ENCODE measurements at places on chromosomes 6 and 20.

DNA sequence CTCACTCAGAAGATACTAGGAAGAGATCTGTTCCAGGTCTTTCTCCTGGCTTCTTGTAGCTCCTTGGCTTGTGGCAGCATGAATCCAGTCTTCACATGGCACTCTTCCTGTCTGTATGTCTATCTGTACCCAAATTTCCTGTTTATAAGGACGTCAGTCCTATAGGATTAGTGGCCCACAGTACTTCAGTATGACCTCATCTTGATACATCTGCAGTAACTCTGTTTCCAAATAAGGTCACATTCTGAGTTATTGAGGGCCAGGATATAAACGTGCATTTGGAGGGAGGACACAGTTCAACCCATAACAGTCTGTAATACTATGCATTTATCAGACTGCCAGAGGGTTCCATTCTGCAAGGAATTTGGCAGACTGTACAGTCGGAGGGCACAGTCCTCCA lies 57.6 kb upstream of the DYNLRB1 start:
- DNase-seq = no peak

DNA sequence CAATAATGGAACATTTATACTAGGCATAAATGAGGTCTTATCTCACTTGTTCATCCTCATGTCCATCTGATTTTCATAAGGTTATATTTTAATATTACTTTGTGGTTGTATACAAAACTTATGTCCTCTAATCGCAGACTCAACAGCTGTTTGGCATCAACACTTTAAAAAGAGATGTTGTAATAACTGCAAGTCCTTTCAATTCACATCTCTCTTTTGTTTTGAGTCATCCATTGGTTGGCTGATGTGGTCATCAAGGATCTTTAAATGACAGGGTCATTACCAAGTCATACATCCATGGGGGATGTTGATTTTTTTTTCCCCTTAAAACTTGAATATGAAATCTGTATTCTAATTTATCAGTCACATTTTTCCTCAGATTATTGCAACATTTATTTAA lies 299.4 kb upstream of the NRSN1 start:
- no peak for DNase-seq

- no peak for DNase-seq
These were observed 37.5 kb upstream of the ADGRF1 start for GRCh38 chr6:47079638-47080037.

DNA sequence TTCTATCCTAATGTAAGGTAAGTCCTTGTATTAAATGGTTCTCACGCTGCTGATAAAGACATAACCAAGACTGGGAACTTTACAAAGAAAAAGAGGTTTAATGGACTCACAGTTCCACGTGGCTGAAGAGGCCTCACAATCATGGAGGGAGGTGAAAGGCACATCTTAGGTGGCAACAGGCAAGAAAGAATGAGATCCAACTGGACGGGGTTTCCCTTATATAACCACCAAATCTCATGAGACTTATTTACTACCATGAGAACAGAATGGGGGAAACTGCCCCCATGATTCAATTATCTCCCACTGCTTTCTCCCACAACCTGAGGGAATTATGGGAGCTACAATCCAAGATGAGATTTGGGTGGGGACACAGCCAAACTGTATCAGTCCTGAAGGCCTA lies 136.6 kb downstream of the HTR1B start:
- no peak for DNase-seq

GRCh38 chr6:15032015-15032414 lies 213.9 kb upstream of the JARID2 start:
- DNase-seq = no peak

DNA sequence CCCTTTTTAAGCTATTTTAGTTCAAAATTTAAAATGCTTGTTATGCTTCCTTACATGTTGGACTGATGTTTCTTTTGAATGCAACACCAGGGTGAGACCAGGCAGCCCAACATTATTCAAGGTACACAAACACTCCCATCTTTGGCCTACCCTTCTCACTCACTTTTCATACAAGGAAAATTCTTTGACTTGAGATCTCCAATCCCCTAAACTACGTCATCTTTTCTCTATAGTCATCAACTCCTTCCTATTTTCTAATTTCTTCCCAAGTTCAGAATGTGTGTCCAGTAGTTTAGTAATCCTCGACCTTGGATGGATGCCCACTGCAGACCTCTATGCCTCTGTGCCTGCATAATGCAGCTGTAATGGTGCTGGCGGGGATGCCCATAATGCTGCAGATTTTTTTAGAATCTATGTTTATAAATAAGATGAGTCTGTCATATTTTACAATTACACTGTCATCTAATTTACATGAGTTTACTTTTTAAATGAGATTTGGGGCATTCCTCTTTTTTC lies 108.7 kb downstream of the ID4 start:
- no peak for DNase-seq

DNA sequence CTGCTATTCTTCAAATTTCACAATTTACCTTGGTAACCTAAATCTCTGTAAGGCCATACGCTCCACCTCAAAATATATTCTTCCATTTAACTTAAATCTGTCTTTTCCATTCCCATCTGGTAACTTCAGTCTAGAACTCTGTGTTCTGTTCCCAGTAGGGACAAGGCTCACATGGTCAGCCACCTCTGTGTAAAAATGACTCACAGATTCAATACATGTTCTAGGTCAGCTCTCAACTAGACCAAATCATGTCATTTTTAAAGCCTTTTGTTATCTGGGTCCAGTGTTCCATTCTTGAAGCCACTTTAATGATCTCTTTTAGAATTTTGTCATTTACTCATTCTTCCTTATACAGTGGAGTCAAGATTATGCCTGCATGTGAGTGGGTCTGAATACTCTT lies 315.6 kb upstream of the CITED2 start:
- no peak for DNase-seq

GRCh38 chr20:36541227-36541767 lies at the start of gene MYL9:
MYL9 (plus strand) TSS chr20:36541519; CDS start chr20:36544885, 3,366 bp downstream.
- DNase-seq = no peak

DNA sequence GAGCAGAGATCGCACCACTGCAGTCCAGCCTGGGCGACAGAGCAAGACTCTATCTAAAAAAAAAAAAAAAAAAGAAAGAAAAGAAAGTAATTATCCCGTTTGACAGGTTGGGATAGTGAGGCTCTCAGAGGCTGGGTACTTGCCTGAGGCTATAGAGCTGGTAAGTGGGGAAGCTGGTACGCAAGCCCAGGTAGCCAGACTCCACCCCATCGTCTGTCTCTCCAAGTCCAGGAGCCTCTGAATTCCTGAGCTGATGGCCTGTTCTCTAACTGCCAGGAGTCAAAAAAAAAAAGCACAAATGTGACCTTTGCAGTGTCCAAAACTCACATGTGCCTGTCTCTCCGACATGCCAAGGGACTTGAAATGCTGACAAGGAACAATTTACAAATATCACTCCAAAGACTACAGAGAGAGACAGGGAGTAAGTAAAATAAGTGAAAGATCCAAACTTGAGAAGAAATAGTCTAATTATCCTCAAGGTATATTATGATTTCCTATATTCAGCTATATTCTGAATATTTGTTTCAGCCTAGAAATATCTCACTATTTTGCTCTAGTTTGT lies 109.1 kb upstream of the SCAF8 start:
- no peak for DNase-seq

DNA sequence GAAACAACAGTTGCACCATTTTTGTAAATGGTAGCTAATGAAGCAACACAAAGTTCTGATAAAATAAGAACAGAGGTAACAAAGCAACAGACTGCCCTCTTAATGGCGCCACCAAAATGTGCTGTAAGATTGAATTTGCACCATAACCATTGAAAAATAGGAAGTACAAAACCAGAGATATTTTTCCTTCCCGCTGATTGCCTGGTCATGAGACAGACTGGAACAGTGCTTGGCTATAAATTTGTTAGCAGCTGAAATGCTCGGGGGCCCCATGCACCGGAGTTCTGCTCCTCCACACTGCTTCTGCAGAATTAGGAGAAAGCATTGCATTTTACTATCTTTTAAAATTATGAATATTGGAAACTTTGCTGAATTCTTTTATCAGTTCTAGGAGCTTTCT lies 164.4 kb upstream of the QKI start:
- no peak for DNase-seq

- no peak for DNase-seq
These were observed 74.6 kb upstream of the XRN2 start for GRCh38 chr20:21228511-21228910.

- no peak for DNase-seq
These were observed 611.0 kb upstream of the FLRT3 start for GRCh38 chr20:14948416-14948815.

DNA sequence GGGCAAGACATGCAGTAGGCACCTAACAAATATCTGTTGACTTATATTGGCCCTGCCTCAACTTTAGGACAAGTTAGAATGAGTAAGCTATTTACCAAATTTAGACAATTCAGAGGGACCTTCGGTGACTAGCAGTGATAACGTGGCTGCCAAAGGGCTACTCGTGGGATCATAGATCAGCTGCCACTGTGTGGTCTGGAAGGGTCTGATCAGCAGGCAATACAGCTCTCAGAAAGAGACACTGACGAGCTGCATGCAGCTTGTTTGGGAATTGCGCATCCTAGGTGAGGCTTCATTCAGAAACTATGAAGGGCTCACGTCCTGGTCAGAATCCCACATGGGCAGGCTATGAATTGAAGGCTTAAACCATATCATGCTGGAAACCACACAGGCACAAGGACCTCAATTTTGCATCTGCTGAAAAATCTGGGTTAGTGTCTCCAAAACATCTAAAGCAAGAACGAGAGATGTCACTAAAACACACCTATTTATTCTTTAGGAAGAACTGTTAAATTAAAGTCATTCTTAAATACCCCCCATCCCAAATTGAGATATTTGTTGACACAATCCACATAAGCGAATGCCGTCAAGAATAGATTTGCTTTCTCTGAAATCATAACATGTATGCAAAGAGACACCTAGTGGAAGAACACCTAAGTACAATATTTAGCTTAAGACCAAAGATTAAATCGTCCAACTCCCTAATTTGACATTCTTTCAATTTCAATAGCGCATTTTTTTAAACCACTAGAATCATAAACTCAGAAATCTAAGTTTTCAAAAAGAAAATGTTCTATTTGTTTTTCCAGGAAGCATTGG lies 79.6 kb downstream of the IPCEF1 start:
- DNase-seq = no peak
